Fibroblast of skin of scalp (primary cell): ENCODE measurements at places on chromosomes 2 and 18.

GRCh38 chr18:13606604-13607254, 119.6 kb downstream of the FAM210A start:
- DNase-seq, result no peak

DNA sequence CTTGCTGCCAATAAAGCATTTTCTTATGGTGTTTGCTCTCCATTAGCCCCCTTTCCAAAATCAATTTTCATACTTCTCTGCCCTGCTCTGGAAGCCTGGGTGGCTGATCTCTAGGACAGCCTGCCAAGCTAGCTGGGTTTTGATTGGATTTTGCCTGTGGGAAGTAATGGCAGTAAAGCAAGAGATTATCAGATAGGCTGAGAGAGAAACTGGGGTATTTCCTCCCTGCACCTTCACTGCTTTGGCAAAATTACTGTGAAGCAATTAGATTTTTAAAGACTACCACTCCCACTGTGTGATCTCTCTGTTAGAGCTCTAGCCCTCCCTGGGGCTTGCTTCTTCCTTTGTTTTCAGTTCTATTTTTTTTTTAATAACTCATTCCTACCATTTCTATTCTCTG, 223.8 kb downstream of the DLGAP1 start:
- DNase-seq, result no peak

GRCh38 chr2:75589391-75590105, 28.8 kb upstream of the EVA1A start:
- peak; percentile 63 for DNase-seq

DNA sequence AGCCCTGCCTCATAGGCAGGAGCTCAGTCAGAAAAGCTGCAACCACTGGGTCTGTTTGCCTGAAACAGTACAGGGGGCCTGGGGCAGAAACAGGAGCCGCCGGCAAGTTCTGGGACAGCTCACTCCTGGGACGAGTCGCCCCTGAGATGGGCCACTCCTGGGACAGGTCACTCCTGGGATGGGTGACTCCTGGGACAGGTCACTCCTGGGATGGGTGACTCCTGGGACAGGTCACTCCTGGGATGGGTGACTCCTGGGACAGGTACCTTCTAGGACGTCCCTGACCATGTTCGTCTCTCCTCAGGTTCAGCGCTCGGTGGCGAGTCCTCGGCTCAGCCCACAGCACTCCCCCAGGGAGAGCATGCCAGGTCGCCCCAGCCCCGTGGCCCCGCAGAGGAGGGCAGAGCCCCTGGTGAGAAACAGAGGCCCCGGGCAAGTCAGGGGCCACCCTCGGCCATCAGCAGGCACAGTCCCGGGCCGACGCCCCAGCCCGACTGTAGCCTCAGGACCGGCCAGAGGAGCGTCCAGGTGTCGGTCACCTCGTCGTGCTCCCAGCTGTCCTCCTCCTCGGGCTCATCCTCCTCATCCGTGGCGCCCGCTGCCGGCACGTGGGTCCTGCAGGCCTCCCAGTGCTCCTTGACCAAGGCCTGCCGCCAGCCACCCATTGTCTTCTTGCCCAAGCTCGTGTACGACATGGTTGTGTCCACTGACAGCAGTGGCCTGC, 51.8 kb downstream of the NTSR2 start:
- DNase-seq, result no peak

DNA sequence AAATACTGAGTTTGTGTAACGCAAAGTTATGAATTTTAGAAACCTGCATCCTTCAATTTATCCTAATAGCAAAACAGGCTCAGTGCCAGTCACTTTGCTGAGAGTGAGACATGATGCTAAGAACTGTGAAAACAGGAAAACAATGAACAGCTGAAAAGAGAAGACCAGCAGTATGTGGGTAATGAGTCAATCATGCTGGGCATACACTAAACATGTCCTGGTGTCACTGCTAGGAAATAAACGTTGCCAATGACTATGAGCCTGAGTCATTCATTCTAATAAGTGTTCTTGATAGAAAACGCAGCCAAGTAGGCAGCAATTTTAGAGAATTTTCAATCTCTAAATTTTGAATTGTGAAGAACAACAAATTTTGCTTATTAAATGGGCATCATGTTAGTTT, 237.3 kb downstream of the GALR1 start:
- DNase-seq, result no peak

GRCh38 chr18:58754544-58755068, 83.3 kb downstream of the MALT1 start:
- no peak for DNase-seq

DNA sequence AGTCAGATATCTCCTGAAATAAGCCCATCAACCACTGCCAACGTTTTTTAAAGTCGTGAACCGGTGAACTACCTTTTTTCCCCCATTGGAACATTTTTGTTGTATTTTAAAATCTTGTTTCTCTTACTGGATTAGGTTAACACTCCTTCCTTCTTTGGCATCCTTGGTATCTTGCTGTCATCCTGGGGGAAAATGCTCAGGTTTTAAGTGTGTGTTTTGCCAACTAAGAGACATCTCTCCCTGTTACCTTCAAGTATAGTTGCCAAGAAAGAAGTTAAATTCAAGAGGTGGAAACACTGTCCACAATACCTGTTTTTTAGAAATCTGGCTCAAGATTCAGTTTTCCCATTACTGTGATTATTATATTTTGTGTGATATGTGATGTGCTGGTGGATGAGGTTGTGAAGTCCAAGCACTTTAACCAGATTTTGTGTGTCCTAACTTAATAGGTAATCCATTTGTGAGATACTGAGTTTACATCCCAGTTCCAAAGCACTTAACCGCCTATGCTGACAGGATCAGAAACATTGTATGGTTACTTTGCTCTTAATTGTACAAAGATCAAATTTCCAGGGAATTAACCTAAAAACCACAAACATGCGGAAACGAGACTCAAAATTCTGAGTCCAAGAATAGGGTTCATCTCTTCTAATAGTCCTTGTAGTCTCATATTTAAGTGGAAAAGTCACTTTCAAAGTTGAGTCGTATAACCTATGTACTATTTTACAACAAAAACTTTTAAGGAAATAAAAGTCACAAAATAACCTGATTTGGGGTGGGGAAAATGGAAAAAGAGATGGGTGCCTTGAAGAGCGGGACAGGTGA, 1.3 kb upstream of the SP3 start:
- no peak for DNase-seq

- no peak for DNase-seq
Measured at GRCh38 chr2:111111101-111111755, 9.5 kb upstream of the BCL2L11 start.

GRCh38 chr2:189579585-189580186, 900 bp downstream of the SLC40A1 start:
- DNase-seq, result no peak

- DNase-seq, result peak; percentile 87
Measured at GRCh38 chr2:223626716-223627115, 24.6 kb upstream of the SCG2 start.

DNA sequence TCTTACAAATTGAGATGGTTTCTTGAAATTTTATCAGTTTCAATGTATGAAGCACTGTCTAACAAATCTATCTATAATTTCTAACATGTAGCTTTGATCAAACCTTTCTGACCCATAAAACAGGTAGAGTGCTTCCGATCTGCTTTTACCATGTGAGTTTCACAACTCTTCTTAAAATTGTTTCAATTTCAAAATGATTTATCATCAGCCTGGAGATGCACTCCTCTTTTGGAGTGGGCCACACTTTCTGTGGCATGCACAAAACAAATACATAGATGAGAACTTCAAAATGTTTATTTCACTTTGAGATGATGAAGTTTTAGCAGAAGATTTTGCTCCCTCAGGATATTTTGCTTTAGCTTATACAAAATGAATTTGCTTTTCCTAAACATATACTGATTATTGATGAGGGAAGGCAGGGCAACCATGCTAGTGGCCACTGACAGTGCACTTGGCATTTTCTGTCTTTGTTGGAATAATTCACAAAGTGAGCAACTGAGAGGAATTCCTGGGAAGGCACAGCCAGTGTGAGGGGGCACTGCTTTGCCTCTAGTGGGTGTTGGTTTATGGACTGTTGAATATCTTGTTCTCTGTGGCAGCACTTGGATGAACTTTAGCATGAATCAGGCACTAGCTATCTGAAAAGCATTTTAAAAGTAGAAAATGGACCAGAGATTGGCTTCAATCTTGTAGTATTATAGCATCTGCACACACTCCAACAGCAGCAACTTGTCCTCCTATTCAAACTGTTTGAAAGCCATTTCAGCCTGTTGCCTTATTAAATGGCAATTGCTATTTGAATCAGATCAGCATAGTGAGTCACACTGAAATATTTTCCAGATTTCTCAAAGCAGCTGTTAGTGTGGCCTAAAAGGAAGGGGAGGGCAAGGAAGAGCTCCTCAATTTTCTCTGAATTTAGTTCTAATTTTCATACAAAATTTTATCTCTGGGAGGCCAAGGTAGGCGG, 193.2 kb downstream of the CCDC85A start:
- peak; percentile 43 for DNase-seq

GRCh38 chr2:238119756-238120462, 18.6 kb upstream of the KLHL30 start:
- no peak for DNase-seq

GRCh38 chr2:227627769-227628168, 10.5 kb downstream of the SCYGR4 start:
- DNase-seq, result no peak

- DNase-seq, result no peak
Measured at GRCh38 chr2:60849187-60849586, 32.2 kb upstream of the REL start.

GRCh38 chr2:27522400-27522945, 25.8 kb downstream of the GCKR start:
- DNase-seq, result no peak

- DNase-seq, result no peak
Measured at GRCh38 chr2:83725735-83726134, 733.3 kb downstream of the SUCLG1 start.

DNA sequence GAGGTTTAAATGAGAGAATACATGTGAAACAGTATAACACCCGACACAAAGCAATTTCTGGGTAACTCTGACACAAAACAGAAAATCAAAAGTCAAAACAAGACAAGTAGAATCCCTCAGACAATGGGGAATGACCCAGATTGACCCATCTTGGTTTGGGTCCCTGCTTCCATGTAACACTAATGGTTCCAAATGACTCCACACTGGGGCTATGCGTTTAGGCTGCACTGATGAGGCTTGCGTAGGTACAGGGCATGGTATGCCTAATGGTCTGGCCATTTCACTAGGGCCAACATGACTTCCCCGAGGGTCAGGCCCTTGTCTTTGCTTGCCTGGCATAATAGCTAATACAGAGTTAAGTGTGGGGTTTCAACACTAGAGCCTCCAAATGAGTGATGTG, 27.2 kb upstream of the NFE2L2 start:
- no peak for DNase-seq

DNA sequence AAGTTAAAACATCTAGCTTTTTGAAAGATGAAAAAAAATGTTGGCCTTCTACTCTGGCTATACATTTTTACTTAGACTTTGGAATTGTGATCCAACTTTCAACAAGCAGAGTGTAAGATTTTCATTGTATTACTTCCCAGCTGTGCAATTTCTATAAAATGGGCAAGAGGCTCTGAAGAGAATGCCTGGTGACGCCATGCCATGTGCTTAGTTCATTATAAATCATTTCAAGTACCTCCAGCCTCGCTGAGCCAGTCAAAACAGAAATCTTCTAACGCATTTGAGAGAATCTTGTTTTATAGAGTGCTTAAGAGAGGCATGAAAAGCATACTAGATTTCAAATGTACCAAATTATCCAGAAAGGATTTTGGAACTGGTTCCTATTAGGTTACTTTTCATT, 10.1 kb upstream of the STK17B start:
- DNase-seq, result no peak

- DNase-seq, result peak; percentile 60
Measured at GRCh38 chr2:65491381-65491905, 59.0 kb upstream of the SPRED2 start.

- DNase-seq, result no peak
Measured at GRCh38 chr2:27990030-27990590, 99.6 kb downstream of the BABAM2 start.

DNA sequence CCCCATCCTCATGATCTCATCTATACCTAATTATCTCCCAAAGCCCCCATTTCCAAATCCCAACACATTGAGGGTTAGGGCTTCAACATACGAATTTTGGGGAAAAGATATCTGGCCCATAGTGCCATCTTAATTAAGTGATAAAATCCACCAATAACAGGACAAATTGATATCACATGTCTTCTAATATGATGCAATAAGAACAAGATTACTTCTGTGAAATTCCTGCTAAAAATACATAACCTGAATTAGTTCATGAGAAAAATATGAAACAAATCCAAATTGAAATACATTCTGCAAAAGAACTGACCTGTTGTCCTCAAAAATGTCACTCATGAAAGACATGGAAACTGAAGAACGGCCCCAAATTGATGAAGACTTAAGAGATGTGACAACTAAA, 28.8 kb downstream of the FOXI3 start:
- no peak for DNase-seq

- DNase-seq, result peak; percentile 54
Measured at GRCh38 chr18:33951031-33951430, 273.7 kb downstream of the NOL4 start.

- no peak for DNase-seq
Measured at GRCh38 chr2:152309352-152310214, 25.4 kb upstream of the FMNL2 start.

DNA sequence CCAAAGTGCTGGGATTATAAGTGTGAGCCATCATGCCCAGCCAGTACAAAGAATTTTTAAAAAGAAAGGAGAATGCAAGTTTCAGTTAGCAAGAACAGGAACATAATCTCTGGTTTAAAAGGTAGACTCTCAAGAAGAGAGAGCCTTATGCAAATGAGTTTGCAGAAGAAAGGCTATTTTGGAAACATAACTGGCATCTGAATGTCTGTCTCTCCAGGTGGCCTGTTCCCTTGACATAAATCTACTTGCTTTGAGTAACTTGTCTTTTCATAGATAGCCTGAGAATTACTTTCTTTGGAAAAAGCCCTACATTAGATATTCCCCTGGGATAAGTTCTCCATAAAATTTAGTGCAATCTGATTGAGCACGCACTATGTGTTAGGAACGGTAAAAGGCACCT, 109.6 kb downstream of the ICOS start:
- DNase-seq, result no peak

DNA sequence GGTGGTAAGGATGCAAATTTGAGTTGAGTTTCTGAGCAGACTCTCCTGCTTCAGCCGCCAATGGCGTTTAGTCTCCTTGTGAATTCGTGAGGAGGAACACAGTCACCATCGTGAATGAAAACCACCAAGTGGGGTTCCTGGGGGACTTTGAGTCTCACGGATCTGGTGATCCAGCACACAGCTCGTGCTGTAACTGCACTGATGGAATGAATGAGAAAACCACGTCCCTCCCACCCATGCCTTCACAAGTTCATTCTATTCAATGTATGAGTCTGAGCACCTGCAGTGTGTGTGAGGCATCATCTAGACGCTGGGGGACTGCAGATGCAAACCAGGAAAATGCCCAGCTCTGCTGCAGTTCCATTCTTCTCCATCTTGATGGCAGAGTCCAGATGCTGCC, 127.9 kb downstream of the PIEZO2 start:
- no peak for DNase-seq

GRCh38 chr2:207219676-207220501, 54.1 kb upstream of the KLF7 start:
- peak; percentile 86 for DNase-seq

- DNase-seq, result no peak
Measured at GRCh38 chr2:6370753-6371551, 494.8 kb downstream of the CMPK2 start.

GRCh38 chr2:160522951-160523710, 29.5 kb upstream of the RBMS1 start:
- DNase-seq, result peak; percentile 73

GRCh38 chr2:55923091-55923981, at the start of gene EFEMP1:
TSS of gene EFEMP1 (minus strand) at chr2:55923782. CDS start at chr2:55922440, 1,342 bp downstream.
- DNase-seq, result peak; percentile 68
